Tracheal epithelial cell (primary cell): ENCODE measurements at places on chromosomes 5 and 9. TPM values are rescaled to one million over a fixed set of nuclear protein-coding genes. Genes with fewer than 3 reads are reported as not detected.

The PITX1 gene
- 43.9 and 87.6 TPM in 2 replicates for total RNA-seq

The CD274 gene
- 2.8 and 15.2 TPM in 2 replicates for total RNA-seq

The FBP2 gene
- not detected in 2 replicates for total RNA-seq

The PCAT7 gene
- under 0.01 TPM in 1 of 2 replicates, not detected in the other for total RNA-seq

The UBE2QL1 gene
- not detected in 2 replicates for total RNA-seq

The FOCAD gene
- 39.0 and 59.8 TPM in 2 replicates for total RNA-seq

The TRIM36 gene
- total RNA-seq = 1.3 and 3.6 TPM in 2 replicates

The PCDHA13 gene
- total RNA-seq = 0.24 TPM in 1 of 2 replicates, not detected in the other

The MZB1 gene
- total RNA-seq = 0.21 and 0.24 TPM in 2 replicates

The OSMR gene
- 38.8 and 77.6 TPM in 2 replicates for total RNA-seq
